ENCODE measurements at places on chromosomes 16 and 17. TPM values are rescaled to one million over a fixed set of nuclear protein-coding genes. Genes with fewer than 3 reads are reported as not detected.

PRAC2 gene
- total RNA-seq = not detected

NLGN2 gene
- 56.8 TPM for total RNA-seq

- no peak for DNase-seq
Observed at GRCh38 chr16:23914946-23915530, 79.3 kb downstream of the PRKCB start.

- DNase-seq = no peak
Observed at GRCh38 chr17:79970576-79971068, 65.0 kb downstream of the TBC1D16 start.

PDILT gene
- total RNA-seq = not detected

DNA sequence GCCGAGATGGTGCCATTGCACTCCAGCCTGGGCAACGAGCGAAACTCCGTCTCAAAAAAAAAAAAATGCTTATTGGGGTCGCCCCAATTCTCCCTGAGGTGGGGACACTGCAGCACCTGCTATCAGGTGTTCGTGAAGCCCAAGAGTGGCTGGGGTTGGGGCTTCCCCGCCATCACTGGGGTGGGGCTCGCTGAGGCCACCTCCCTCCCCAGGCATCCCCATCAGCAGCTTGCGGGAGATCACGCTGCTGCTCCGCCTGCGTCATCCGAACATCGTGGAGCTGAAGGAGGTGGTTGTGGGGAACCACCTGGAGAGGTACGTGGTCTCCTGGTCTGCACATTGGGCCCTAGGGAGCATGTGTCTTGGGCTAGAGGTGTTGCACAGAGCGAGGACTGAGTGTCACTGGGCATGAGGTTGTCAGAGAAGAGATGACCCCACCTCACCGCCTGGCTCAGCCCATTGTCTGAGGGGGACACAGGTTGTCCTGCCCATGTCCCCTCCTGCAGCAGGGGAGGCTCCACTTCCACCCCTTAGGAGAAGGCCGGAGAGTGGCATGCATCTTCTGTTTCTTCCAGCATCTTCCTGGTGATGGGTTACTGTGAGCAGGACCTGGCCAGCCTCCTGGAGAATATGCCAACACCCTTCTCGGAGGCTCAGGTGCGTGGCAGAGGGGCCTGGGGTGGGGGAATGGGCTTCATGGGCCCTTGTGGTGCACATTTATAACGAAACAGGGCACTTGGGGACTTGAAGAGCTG, 4.9 kb downstream of the CDK10 start:
- DNase-seq = no peak

WFDC1 gene
- total RNA-seq = 0.24 TPM

- DNase-seq = no peak
Observed at GRCh38 chr17:50111673-50112655, 16.8 kb downstream of the PDK2 start.
